Vein endothelial cell (primary cell): ENCODE measurements at places on chromosomes 1 and 21. TPM values are rescaled to one million over a fixed set of nuclear protein-coding genes. Genes with fewer than 3 reads are reported as not detected.

SLC25A34 gene
- total RNA-seq: 0.33 and 1.1 TPM in 2 replicates

LCE2A gene
- not detected in 2 replicates for total RNA-seq

LEFTY2 gene
- total RNA-seq: under 0.01 and 0.10 TPM in 2 replicates

TTC39A gene
- 1.2 and 2.3 TPM in 2 replicates for total RNA-seq

TACSTD2 gene
- 15.9 and 23.8 TPM in 2 replicates for total RNA-seq

MYOG gene
- total RNA-seq: not detected in 2 replicates

C1orf50 gene
- total RNA-seq: 4.9 and 5.9 TPM in 2 replicates

GPR25 gene
- not detected in 2 replicates for total RNA-seq

ACTN2 gene
- under 0.01 and 0.38 TPM in 2 replicates for total RNA-seq

CLCA1 gene
- total RNA-seq: not detected in 2 replicates

ADGRB2 gene
- 0.19 and 0.65 TPM in 2 replicates for total RNA-seq

AADACL4 gene
- not detected in 2 replicates for total RNA-seq

SYCP1 gene
- not detected in 2 replicates for total RNA-seq

AMPD1 gene
- not detected in 2 replicates for total RNA-seq

DSTYK gene
- total RNA-seq: 10.1 and 10.5 TPM in 2 replicates

AGT gene
- total RNA-seq: not detected in 2 replicates

NBPF26 gene
- 8.6 and 8.8 TPM in 2 replicates for total RNA-seq

TCP10L gene
- total RNA-seq: not detected in 2 replicates

SLAMF9 gene
- total RNA-seq: not detected in 2 replicates

KCNJ15 gene
- total RNA-seq: 0.33 and 1.1 TPM in 2 replicates

UCHL5 gene
- total RNA-seq: 20.9 and 32.3 TPM in 2 replicates

NPR1 gene
- total RNA-seq: 7.2 and 11.7 TPM in 2 replicates

ZNF644 gene
- 62.6 and 63.7 TPM in 2 replicates for total RNA-seq

WDR3 gene
- total RNA-seq: 17.6 and 31.0 TPM in 2 replicates
